ENCODE measurements at places on chromosomes 6 and 20.

GRCh38 chr6:168607272-168608112 lies 166.5 kb downstream of the SMOC2 start:
- no peak for DNase-seq

- no peak for DNase-seq
Observed at GRCh38 chr6:114452785-114453401, 110.1 kb upstream of the HS3ST5 start.

GRCh38 chr6:105302617-105303128 lies 100.2 kb downstream of the PREP start:
- no peak for DNase-seq

- DNase-seq: no peak
Observed at GRCh38 chr6:44222486-44223318, 693 bp upstream of the SLC29A1 start.

DNA sequence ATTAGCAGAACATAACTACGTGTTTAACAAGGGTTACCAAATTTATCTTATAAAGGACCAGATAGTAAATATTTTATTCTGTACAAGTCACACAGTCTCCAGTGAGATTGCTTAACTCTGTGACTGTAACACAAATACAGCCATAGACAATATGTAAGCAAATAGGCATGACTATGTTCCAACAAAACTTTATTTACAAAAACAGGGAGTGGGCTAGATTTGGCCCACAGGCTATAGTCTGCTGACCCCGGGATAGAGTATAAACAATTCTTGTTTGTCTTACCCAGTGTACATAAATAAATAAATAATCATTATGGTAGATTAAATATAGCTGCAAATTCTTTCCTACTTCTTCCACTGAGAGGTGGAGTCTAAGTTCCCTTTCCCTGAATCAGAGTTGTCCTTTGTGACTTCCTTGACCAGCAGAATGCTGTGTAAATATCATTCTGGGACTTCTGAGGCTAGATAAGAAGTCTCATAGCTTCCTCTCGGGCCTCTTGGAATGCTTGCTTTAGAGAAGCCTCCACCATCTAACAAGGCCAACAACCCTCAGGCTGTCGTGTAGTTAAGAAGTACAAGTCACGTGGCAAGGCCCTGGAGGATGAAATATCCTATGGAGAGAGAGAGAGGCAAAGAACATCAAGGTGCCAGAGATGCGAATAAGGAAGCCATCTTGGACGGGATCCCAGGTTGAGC lies 59.1 kb upstream of the TMEM244 start:
- no peak for DNase-seq

DNA sequence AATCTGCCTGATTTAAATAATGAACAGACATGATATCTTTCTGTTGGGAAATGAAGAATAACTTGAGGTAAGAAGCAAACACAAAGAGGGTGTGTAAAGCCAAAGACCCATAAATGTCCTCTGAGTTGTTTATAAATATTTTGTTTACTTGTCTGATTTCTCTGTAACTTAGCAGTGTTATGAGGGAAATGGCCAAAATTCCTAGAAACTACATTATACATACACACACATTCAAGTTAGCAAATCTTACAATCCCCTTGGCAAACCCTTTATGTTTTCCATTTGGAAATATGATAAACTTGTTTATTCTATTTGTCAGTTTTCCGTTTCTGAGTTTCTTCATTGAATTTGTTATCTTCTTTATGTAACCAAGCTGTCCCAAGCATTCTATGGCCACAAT lies 81.4 kb upstream of the TCF21 start:
- DNase-seq: no peak

GRCh38 chr20:63508072-63508768 lies 9.3 kb upstream of the EEF1A2 start:
- no peak for DNase-seq

GRCh38 chr6:148548749-148549140 lies 198.1 kb upstream of the UST start:
- no peak for DNase-seq

DNA sequence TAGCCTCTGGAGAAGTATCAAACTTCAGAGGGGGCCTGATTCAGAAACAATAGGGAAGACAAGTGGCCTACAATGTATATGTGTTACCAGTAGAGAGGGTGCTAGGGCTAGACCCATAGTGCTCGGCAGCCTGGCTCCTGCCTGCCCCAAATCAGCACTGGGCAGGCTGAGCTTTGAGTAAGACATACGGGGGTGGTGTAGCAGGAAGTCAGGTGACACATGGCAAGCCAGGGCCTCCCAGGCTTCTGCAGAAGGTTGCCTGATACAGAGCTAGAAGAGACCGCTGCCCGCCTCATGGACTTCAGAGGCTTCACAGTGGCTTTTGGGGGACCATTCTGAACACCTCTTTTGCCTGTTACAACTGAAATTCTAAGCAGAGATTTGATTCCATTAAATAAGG lies 43.4 kb downstream of the RALY start:
- peak; percentile 7 for DNase-seq

DNA sequence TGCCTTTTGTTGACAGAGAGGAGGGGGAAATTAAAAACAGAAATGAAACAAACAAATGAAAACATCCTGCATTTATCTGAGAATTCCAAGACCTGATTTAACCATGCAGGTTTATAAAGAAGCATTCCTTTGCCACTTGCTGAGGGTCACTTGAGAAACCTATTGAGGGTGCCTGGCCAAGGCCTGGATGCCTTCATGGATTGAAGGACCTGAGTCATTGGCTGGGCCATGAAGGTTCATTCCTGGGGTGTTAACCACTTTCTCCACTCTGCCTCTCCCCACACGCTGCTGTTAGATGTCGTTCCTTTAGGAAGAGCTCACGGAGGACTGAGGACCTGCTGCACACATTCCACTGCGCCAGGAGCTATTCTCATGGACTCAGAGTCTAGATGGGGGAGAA lies 49.7 kb downstream of the DAAM2 start:
- DNase-seq: no peak

- no peak for DNase-seq
Observed at GRCh38 chr6:123940551-123940950, 136.9 kb downstream of the NKAIN2 start.

DNA sequence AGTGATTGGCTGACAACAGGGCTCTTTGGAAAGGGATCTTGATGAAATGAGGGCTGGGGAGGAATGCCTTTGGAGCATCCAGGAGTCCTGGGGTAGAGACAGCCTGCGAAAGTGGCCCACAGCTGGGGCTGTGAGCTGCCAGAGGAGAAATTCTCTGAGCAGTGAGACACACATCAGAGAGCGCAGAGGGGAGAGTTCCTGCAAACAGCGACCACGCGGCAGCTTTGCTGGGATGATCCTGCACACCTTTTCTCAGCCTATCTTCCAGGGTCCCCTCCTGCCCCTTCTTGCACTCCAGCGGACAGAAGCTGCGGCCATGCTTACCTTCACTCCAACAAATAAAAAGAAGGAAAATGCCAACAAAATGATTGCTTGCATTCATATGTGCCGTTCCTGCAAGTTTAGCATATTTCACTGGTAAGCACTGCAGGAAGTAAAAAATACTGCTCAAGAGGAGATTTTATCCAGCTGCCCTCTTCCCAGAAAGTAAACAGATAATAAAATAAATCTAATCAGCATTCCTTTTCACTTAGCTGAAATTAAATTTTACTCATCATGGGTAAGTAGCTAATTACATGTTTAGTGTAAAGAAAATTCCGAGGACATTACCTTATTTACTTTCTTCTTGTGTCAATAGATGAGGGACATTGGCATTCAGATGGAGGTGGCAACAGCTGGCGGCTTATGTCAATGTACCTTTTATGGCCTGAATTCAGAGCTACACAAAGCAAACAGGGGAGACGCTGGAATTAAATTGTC lies 339.9 kb upstream of the ARID1B start:
- DNase-seq: no peak

All from stimulated activated CD4-positive, alpha-beta T cell treated with anti-CD3 and anti-CD28 coated beads, Interleukin-1b, Interleukin-23, amount 100 ng/mL, for 1 hour (primary cell).